Endothelial cell of umbilical vein (primary cell): ENCODE measurements at places on chromosomes 3 and 15.

- peak; percentile 77 for DNase-seq
Observed at GRCh38 chr3:88031642-88032077, 27.1 kb downstream of the CGGBP1 start.

GRCh38 chr3:114718898-114719210 lies 425.0 kb downstream of the TIGIT start:
- DNase-seq, result no peak

DNA sequence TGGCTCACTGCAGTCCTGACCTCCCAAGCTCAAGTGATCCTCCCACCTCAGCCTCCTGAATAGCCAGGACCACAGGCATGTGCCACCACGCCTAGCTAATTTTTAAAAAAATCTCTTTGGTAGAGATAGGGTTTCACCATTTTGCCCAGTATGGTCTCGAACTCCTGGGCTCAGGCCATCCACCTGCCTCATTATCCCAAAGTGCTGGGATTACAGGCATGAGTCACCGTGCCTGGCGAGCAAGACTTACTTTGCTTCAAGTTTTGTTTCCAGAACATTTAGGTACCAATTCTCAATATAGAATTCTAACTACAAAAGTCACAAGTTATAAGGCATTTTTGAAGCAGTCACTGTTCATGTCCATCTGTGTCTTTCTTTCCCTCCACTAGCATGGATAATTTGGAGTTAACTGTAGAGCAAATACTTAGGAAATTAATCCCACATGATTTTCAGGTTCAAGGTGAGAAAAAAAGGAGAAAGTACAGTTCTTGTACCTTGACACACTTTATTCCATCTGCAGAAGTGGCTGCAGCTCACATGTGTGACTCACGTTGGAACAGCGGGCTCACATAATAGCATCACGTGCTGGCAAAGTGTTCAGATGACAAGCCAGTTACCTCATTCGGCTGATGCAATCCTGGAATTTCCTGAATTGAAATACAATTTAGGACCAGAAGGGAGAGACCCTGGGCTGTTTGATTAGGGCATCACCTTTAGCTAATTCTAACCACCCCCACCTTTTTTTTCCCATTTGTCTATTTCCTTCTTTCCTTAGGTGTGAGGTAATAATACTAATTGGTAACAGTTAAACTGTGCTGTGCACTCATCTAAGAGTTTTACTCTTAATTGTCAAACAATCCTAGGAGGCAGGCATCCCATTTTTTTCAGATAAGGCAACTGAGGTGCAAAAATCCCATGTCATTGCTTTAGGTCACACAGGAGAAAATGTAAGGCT lies 46.9 kb upstream of the NEDD4 start:
- peak; percentile 92 for DNase-seq

DNA sequence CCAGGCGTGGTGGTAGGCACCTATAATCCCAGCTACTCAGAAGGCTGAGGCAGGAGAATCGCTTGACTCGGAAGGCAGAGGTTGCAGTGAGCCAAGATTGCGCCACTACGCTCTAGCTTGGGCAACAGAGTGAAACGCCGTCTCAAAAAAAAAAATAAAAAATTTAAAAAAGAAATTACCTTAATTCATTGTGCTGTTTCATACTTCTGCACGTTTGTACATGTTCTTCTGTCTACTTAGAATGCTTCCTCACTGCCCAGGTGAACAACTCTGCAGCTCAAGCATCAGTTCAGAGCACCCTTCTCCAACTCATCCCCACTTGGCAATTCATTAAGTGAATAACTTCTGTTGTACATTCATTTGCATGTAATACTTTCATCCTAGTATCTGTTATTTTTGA lies 14.0 kb downstream of the CAPN7 start:
- DNase-seq, result no peak

DNA sequence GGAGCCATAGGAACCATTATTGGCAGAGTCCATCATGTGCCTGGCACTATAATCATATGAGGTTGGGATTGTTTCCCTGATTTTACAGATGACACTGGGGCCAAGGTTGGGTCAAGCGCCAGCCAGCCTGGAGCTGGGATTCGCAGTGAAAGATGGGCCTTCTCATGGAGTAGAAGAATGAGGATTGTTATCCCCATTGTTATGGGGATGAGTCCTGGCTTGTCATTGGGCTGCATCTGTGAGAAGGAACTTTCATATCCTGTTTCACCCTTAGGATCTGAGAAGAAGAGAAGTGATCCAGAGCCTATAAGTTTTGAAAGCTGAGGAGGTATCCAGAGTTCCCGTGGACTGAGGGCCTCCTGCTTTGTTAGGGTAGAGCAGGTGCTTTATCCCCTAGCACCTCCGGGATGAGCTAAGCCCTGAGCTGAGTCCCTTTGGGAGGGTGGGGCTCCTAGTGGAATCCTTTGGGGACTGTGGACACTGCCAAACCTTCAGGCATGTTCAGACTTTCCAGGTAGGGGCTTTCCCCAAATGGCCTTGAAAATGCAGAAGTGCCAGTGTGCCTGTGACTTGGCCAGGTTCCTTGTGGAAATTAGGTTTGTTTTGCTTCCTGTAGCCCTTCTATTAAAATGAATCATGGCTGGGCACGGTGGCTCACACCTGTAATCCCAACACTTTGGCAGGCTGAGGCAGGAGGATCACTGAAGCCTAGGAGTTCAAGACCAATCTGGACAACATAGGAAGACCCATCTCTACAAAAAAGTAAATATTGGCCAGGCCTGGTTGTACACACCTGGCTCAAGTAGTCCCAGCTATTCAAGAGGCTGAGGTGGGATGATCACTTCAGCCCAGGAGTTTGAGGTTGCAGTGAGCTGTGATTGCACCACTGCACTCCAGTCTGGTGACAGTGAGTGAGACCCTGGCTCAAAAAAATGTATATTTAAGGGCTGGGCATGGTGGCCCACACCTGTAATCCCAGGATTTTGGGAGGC lies 30.2 kb upstream of the BSN start:
- DNase-seq, result no peak

- peak; percentile 69 for DNase-seq
Observed at GRCh38 chr15:33292717-33293307, 18.0 kb upstream of the RYR3 start.

- DNase-seq, result peak; percentile 59
Observed at GRCh38 chr3:49703443-49703927, 14.1 kb downstream of the RNF123 start.

GRCh38 chr3:14284694-14285547 lies 106.3 kb downstream of the LSM3 start:
- no peak for DNase-seq

DNA sequence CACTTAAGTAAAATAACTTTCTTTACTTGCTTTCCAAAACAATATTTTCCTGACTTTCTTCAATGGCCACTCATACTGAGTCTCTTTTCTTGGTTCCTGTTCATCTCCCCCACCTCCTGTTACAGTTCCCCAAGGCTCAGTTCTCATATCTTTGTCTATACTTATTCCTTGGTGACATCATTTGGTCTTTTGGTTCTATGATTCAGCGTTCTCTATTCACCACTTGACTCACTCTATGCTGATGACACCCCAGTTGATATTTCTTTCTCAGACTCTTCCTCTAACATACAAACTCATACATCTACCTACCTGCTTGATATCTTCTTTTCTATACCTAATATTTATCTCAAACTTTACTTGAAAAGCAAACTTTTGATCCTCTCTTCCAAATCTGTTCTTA lies 85.0 kb upstream of the P3H2 start:
- DNase-seq, result no peak

DNA sequence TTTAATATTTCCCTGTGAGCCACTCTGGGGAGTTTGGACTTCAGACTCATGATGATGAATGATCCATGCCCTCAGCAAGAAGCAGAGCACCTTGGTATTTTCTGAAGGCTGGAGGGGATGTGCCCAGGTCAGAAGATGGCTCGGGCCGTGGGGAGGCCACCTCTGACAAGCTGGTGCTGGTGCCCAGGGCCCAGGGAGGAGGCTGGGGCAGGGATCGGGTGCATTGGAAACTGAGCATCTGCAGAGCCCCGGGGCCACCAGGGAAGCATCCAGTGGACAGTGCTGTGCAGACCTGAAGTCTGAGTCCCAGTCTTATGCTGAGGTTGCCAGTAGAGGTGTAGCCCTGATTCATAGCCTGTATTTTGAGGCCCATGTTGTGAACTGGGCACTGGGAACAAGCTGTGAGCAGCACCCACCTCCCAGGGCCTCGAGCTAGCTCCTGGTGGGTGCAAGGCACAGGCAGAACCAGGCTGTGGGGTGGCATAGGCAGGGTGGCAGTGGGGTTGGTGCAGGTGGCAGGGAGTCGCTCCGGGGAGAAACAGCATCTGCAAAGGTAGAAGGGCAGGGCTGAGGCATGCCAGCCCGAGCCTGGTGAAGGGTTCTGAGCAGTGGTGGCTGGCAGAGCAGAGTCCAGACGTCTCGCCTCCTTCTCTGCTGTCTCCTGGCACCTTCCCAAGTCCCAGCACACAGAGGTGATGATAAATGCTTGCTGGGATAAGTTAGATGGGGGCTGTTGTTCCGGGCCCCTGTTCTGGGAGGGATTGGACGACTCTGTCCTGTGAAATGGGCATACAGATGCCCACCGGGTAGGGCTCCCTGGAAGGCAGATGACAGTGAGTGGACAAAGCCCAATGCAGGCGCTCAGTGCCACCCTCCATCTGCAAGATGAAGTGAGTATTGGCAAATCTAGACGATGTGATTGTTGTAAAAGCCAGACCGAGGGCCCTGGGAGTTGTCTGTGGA lies 10.6 kb downstream of the DNAJB8 start:
- no peak for DNase-seq

DNA sequence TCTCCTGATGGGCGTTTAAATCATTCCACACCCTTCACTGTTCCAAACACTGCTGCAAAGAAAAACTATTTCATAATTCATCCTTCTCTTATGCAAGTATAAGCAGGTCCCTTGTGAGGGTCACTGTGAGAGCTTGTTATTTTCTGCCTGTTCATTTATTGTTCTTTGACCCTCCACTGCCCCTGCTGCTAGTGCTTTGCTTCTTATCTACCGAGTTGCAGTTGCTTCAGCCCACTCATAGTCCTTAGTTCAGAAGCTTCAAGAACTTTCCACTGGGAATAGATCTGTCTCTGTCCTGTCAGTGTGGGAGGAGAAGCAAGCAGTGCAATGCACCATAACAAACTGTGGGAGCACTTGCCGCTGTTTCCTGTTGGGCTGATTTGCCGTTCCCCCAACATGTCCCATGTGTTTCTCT lies 39.8 kb downstream of the RIOX2 start:
- no peak for DNase-seq

DNA sequence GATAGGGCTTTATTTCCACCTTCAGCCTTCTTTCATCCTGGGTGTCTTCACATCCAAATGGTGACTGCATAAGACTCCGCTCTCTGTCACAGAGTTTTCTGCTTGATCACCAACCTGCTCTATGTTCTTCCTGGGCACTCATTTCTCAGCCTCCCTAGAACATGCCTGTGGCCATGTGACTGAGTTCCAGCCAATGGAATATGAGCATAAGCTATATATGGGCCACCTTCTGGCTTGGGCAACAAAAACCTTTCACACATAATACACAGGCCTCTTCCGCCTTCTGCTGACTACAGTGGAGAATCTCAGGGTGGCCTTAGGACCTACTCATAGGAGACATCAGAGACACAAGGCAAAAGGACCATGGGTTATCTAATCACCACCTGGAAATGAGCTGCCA lies 51.2 kb upstream of the MED12L start:
- DNase-seq, result no peak

DNA sequence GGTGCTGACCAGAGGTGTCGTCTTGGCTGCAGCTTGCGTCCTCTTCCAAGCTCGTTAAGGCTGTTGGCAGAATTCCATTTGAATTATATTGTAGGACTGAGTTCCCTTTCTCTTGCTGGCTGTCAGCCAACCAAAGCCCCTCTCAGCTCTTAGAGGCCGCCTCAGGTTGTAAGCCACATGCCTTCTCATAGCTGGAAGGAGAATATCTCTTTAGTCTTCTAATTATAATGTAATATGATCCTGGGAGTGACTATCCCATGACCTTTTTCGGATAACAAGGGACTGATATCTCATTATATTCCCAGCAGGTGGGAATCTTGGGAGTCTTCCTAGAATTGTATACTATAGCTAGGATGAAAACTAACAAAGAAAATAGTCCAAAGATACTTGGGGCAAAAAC lies 4.8 kb downstream of the SCG5 start:
- DNase-seq, result no peak

GRCh38 chr3:170485696-170486095 lies 67.0 kb downstream of the CLDN11 start:
- DNase-seq, result no peak

GRCh38 chr3:42961633-42962032 lies 17.5 kb upstream of the GASK1A start:
- DNase-seq, result peak; percentile 55

GRCh38 chr15:72592097-72592496 lies 62.4 kb upstream of the GOLGA6B start:
- no peak for DNase-seq

DNA sequence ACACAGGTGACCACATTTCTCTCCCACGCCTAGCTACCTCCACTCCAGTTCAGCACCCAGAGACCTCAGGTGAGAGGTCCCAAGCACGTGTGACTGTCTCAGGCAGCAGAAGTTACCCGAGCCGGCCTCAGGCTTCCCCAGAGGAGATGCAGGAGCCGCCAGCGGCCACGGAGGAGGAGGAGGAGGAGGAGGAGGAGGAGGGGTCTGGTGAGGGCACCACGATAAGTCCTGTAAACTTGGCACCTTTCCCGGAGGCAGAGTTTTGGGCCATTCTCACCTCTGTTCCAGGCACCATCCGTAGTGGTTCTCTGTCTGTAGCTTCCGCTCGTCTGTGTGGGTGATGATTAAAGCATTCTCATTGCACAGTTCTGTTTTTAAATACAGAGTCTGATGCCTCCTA lies 56.1 kb downstream of the CCK start:
- DNase-seq, result no peak

DNA sequence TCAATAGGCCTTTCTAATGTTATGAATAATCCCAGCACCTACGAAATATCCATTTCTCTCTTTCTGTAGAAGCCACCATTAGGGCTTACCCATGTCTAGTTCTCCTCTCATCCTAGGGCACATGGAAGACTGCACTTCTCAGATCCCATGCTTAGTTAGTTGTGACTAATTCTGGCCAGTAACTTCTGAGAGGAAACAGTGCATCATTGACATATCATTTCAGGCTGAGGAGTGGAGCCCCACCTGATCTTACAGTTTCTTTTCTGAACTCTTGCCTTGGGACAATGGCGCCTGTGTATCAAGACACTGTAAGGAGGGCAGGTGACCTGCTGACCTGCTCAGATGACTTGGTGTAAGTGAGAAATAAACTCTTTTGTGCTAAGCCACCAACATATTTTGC lies 39.4 kb upstream of the TBL1XR1 start:
- DNase-seq, result no peak

DNA sequence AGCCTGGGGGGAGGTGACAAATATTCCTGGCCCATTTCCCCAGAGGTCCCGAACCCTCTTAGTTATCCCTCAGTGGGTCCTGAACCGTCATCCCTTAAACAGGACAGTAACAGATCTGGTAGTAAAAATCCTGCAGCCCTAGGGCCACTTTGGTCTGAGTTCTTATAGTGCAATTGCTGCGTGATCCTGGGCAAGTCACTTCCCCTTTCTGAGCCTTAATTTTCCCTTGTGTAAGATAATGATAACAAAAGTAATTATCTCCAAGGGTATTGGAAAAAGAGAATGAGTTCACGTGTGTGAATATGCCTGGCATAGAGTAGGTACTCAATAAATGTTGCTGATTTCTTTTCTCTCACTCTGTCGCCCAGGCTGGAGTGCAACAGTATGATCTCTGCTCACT lies 2.9 kb upstream of the JAGN1 start:
- DNase-seq, result no peak
